Heart right ventricle (tissue), 16 donors: ENCODE measurements at places on chromosomes 2 and 18. TPM values are rescaled to one million over a fixed set of nuclear protein-coding genes. Genes with fewer than 3 reads are reported as not detected.

The LYPD1 gene
- not detected for polyA plus RNA-seq

The C2orf78 gene
- not detected for polyA plus RNA-seq

The RAB27B gene
- not detected for polyA plus RNA-seq

The SLC19A3 gene
- polyA plus RNA-seq = 0.81 TPM

The POTEJ gene
- not detected for polyA plus RNA-seq

The ATP6V1B1 gene
- 0.28 TPM for polyA plus RNA-seq

The SCTR gene
- polyA plus RNA-seq = 1.4 TPM

The PJVK gene
- 0.54 TPM for polyA plus RNA-seq

The SMPD4 gene
- 60.6 TPM for polyA plus RNA-seq

The FER1L5 gene
- 0.01 TPM for polyA plus RNA-seq

The COPS9 gene
- 291 TPM for polyA plus RNA-seq

The MYO1B gene
- 13.8 TPM for polyA plus RNA-seq

The KLF11 gene
- 7.2 TPM for polyA plus RNA-seq

The SP3 gene
- polyA plus RNA-seq = 8.6 TPM

The IL36A gene
- polyA plus RNA-seq = not detected

The ZBTB7C gene
- 0.49 TPM for polyA plus RNA-seq

The ST8SIA5 gene
- polyA plus RNA-seq = 2.6 TPM

The FEV gene
- polyA plus RNA-seq = not detected

The RNU2-63P gene
- polyA plus RNA-seq = not detected

The PMAIP1 gene
- 0.32 TPM for polyA plus RNA-seq

The SKA1 gene
- 0.29 TPM for polyA plus RNA-seq

The SLC9A2 gene
- under 0.01 TPM for polyA plus RNA-seq

The APOB gene
- 2.0 TPM for polyA plus RNA-seq

The MARCHF7 gene
- 27.6 TPM for polyA plus RNA-seq

The THSD7B gene
- polyA plus RNA-seq = 0.07 TPM

The DLX2 gene
- polyA plus RNA-seq = not detected

The GYPC gene
- polyA plus RNA-seq = 146 TPM

The STARD6 gene
- not detected for polyA plus RNA-seq

The PLEK gene
- 3.3 TPM for polyA plus RNA-seq

The TMEM178A gene
- 0.58 TPM for polyA plus RNA-seq

The ERICH2 gene
- polyA plus RNA-seq = 0.66 TPM

The TUBA4B gene
- polyA plus RNA-seq = not detected

The LIPG gene
- polyA plus RNA-seq = 3.1 TPM

The RIT2 gene
- not detected for polyA plus RNA-seq

The AMER3 gene
- polyA plus RNA-seq = not detected

The ALLC gene
- polyA plus RNA-seq = not detected

The NOSTRIN gene
- 44.6 TPM for polyA plus RNA-seq

The ICOS gene
- polyA plus RNA-seq = 0.01 TPM

The DNAJC5G gene
- 3.7 TPM for polyA plus RNA-seq

The CCDC141 gene
- 15.2 TPM for polyA plus RNA-seq

The CHRNG gene
- not detected for polyA plus RNA-seq

The PLA2R1 gene
- 1.7 TPM for polyA plus RNA-seq

The AKAIN1 gene
- not detected for polyA plus RNA-seq

The LDLRAD4 gene
- 12.1 TPM for polyA plus RNA-seq

The MC5R gene
- not detected for polyA plus RNA-seq

The ARID5A gene
- polyA plus RNA-seq = 35.0 TPM

The GLI2 gene
- polyA plus RNA-seq = 0.37 TPM
